Left ventricle myocardium inferior (tissue), 1 donor: ENCODE measurements at places on chromosomes 16 and 17. TPM values are rescaled to one million over a fixed set of nuclear protein-coding genes. Genes with fewer than 3 reads are reported as not detected.

GRCh38 chr16:11604783-11605563, 18.3 kb upstream of the LITAF start:
- DNase-seq, result peak; percentile 64

- DNase-seq, result no peak
These were observed at the start of gene MC1R for GRCh38 chr16:89918453-89919347. Gene MC1R, plus strand, starts transcription at chr16:89918862. Its CDS starts 397 bp downstream, at chr16:89919259.

- DNase-seq, result no peak
These were observed 47.5 kb upstream of the ENDOV start for GRCh38 chr17:80367503-80367902.

GAS7 gene
- total RNA-seq, result 87.6 TPM

DNA sequence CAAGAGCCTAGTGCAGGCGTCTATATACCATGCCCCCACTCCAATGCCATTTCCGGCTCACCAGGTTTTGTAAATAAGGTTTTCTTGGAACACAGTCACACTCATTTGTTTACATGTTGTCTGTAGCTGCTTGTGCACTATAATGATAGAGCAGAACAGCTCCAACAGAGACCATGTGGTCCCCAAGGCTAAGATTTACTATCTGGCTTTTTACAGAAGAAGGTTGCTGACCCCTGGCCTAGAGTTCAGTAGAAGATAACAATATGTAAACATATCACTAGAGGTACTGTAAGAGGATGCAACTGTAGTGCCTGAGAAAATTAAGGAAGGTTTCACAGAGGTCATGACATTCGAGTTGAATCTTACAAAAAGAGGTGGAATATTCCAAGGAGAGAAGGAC, 66.3 kb downstream of the CACNG1 start:
- DNase-seq, result no peak

- no peak for DNase-seq
These were observed 3.6 kb downstream of the LITAF start for GRCh38 chr16:11583166-11583565.
